ENCODE measurements at places on chromosomes 6 and 20. TPM values are rescaled to one million over a fixed set of nuclear protein-coding genes. Genes with fewer than 3 reads are reported as not detected.

Gene NRN1
- 22.7 TPM for polyA plus RNA-seq

- no peak for DNase-seq
Observed at GRCh38 chr6:108797951-108798669, 50.1 kb upstream of the ARMC2 start.

- no peak for DNase-seq
Observed at GRCh38 chr20:13397300-13397724, 176.2 kb downstream of the ISM1 start.

DNA sequence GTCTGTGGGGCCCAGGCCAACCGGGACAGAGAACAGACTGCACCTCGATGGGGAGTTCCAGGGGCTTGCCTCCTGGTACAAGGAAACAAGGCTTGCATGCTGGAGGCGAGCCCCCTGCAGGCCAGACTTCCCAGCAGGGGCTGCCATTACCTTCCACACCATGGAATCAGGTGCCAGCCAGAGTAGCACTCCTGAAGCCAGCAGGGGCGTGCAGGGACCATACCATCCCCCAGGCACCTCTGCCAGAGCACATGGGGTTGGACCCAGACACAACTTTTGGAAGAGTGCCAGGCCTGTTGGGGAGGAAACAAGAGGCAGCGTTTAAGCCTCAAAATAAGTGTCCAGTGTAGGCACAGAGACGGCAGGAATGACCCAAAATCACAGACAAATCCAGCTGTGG is 6.5 kb downstream of the DDO start:
- DNase-seq: no peak

Gene CFB
- polyA plus RNA-seq: 39.6 TPM

DNA sequence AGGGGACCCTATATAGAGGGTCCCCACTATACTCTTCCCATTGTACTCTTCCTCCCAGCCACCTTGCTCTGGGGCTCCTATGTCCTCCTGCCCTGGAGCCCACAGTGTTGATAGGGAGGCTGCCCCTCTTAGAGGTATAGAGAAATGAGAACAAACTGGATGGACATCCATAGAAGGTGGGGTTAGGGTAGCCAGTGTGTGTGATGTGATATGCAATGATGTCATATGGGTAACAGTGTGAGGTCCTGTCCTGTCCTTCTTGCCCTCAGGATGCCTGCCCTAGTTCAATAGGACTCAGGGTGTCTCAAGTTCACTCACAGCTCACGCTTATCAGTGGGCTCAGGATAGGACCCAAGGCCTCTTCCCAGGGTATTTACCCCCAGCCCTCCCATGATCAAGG is 435 bp downstream of the PTCRA start:
- DNase-seq: no peak

GRCh38 chr6:88919032-88919431 is 44.4 kb downstream of the RNGTT start:
- no peak for DNase-seq

DNA sequence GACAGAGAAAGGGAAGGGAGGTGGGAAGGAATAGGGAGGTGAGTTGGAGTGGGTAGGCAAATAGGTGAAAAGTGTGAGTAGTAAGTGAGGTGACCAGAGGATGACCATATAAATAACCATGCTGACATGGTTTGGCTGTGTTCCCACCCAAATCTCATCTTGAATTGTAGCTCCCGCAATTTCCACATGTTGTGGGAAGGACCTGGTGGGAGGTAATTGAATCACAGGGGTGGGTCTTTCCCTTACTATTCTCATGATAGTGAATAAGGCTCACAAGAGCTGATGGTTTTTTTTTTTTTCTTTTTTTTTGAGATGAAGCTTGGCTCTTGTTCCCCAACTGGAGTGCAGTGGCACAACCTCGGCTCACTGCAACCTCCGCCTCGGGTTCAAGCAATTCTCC is 21.5 kb upstream of the SMIM13 start:
- DNase-seq: no peak

GRCh38 chr6:156026486-156027247 is 571.0 kb upstream of the NOX3 start:
- DNase-seq: no peak

GRCh38 chr6:1381481-1382330 is 7.7 kb upstream of the FOXF2 start:
- no peak for DNase-seq

DNA sequence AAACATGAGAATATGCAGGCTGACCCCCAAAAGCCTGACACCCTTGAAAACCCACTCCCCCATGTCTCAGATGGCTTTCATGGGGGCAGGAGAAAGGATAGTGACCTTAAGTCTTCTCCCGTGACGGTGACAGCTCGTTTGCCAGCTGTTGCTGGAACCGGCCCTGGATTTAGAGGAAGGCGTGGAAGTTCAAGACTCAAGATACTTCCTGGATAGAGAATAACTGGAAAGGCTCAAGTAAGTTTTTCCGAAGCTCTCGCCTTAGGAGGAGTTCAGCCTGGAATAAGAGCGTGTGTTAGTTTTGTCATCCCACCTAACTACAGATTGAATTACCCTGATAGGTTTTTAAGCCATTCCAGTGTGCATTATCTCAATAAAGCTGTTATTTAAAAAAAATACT is 11.6 kb upstream of the MTG2 start:
- no peak for DNase-seq
